Uterus (tissue), 4 donors: ENCODE measurements at places on chromosomes 1 and 21. TPM values are rescaled to one million over a fixed set of nuclear protein-coding genes. Genes with fewer than 3 reads are reported as not detected.

The NOS1AP gene
- under 0.01 TPM for total RNA-seq

The TPTE gene
- total RNA-seq: 0.21 TPM

The ATP13A2 gene
- 22.1 TPM for total RNA-seq

The PPIAL4G gene
- total RNA-seq: not detected

The HSD3B2 gene
- total RNA-seq: not detected

The FAM72D gene
- total RNA-seq: 0.52 TPM

The A3GALT2 gene
- not detected for total RNA-seq

The NUAK2 gene
- total RNA-seq: 1.5 TPM

The TINAGL1 gene
- total RNA-seq: 247 TPM

The PLPP3 gene
- total RNA-seq: 76.3 TPM

DNA sequence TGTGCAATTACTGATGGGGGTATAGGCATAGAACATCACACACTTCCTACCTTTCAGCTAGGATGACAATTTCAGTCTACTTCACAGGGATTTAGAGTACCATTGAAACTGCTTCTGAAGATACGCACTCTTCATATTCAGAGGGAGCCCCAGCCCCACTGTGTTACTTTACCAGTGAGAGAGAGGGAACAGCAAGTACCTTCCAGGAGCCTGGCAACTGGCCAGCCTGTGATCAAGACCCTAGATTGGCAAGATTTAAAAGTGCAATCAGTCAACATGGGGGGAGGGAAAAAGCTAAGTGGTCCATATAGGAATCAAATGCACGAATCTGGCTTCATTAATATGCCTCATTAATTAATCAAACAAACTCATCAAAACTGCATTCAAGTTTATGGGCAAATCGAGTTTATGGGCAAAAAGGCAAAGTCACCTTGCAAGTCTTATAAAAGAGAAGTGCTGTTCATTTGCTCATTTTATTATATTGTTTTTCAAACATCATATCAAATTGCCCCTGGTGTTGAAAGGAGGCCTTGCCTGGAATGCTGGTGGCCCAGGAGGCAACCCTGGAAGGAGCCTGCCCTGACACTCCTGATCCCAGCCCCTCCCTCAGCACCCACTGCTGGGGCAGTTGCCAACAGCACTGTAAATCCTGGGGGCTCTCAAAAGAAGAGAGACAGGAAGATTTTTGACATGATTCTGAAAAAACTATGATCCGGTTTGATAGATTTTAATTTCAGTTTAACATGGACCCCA lies 184.9 kb upstream of the DPT start:
- no peak for DNase-seq

GRCh38 chr21:16624479-16625118 lies 888.2 kb upstream of the CXADR start:
- no peak for DNase-seq

DNA sequence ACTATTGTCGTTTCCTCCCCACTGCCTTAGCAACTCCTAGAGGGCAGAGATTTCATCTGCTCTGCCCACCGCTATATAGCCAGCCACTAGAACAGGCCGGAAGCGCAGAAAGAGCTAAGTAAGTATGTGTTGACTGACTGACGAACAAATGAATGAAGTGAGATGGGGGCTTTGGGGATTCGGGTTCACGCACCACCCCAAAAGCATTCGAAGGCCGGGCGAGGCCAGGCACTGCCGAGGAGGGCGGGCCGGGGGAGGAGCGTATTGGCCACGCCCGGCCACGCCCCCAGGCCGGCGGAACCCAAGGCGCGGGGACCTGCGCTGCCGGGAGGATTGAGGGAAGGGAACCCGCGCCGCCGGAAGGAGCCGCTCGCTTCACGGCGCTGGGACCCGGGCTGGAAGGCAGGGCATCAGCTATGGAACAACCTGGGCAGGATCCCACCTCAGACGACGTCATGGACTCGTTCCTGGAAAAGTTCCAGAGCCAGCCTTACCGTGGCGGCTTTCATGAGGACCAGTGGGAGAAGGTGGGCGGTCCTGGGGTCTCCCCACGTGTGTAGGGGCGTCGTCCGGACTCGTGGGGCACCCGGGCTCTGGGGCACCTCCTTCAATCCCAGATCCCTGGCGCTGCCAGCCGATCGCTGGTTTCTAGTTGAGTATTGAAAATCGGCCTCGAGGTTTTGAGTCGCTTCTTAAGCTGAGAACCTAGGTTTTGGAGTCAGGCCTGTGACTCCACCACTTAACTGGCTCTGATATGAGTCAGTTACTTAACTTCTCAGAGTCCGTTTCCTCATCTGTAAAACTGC lies at the start of gene TTC4:
Gene TTC4 (plus strand): TSS at position 369 of the 806 bp plus-strand sequence. CDS start 48 bp downstream, at position 417.
- peak; percentile 80 for DNase-seq

DNA sequence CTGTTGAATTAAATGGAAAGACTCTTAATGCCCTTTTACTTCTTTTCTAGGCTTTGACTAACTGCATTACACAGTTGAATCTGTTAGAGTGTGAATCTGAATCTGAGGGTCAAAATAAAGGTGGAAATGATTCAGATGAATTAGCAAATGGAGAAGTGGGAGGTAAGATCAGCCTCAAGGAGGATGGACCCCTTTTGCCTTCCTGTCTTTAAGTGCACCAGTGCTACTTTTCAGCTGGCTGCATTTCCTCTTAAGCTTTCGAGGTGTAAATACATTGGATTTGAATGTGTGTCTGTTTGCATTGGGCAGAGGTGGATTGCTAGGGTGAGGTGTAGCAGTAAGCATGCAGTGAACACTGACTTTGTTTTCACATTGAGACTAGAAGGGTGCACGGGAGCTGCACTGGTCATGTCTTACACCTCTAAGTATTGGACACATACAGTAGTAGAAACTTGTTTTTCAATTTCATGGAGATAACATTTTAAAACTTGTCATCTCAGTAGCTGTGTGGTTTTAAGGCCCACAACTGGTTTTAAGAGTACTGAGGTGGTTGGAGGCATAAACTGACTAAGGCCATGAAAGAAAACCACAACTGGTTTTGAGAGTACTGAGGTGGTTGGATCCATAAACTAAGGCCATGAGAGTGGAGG lies 35.4 kb downstream of the MIA3 start:
- DNase-seq: no peak

DNA sequence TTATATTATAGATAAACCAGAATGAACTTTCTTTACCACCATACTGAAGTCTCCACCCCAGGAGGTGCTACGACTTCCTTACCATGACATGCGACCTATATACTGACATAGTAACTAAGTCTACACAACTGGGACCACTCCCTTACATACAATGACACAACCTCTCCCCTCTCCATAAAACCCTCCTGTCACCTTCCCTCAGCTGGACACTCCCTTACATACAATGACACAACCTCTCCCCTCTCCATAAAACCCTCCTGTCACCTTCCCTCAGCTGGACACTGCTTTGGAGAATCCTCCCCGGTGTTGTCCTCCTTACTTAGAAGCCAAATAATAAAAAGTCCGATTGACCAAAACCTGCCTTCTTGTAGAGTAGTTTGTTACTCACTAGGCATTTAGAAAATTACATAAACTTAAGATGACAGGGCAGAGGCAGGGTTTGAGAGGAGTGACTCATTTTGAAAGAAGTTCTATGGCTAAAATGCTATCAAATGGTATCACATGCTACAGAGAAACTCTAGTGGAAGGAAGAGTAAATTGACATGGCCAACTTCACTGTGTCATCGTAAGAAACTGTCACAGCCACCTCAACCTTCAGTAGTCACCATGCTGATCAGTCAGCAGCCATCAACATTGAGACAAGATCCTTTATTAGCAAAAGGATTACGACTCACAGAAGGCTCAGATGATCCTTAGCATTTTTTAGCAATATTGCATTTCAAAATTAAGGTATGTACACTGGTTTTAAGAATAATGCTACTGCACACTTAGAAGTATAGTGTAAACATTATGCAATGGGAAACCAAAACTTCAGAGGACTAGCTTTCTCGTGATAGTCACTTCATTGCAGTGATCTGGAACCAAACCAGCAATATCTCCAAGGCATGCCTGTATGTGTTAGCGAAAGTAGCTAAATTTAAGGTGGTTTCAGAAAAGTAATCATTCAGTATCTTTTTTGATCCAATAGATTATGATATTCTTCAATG lies 56.4 kb downstream of the AHCTF1 start:
- DNase-seq: no peak

- DNase-seq: no peak
Measured at GRCh38 chr1:9561429-9561828, 22.2 kb downstream of the SLC25A33 start.

DNA sequence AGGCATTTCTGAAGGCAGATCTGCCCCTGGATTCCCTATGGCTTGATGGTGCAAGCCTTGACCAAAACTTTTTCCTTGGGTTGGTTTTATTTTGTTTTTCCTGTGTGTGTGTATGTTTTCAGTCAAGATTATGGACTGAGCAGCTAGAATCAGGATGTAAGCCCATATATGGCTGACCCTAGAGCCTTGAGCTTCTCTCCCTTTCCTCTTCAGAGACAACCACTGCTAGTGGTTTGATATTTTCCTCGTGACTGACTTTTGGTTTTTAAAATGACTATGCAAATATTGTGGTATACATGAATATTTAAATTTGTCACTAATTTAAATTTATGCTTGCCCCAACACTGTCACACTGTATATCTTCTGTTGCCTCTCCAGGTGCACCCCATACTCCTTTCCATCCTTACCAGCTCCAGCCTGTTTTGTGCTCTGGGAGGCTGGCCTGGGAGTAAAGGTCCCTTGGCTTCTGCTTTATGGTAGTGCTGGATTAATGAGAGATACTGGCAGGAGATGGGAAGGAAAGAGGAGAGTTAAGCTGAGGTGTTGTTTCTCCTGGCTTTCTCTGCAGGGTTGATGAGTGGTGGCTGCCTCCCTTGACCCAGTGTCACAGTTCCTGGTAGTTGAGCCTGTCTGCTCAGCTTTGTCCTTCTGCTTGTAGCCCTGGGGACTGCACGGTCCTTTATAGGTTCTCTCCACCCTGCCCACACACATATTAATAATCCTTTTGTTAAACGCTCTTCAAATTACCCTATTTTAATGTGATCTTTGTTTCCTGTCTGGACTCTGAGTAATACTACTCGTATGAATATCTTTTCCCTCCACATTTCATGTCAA lies 44.4 kb downstream of the RWDD3 start:
- DNase-seq: no peak

DNA sequence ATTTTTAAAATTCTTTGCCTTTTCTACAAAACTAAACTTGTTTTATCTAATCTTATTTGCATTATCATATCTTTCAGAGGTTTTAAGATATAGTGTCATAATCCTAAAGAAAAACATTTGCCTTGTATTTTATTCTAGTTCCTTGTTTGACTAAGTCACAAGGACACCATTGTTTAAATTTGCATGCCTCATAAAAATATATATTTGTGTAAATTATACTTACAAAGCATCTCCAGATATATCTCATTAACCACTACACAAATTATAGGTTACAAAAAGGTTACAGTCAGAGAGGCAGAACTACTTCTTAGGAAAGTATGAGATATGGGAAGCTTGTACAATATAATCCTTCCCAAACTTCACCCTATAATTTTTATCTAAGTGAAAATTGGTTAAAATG lies 4.2 kb upstream of the RGS13 start:
- no peak for DNase-seq

- no peak for DNase-seq
Measured at GRCh38 chr1:211723273-211723672, 47.9 kb upstream of the NEK2 start.

DNA sequence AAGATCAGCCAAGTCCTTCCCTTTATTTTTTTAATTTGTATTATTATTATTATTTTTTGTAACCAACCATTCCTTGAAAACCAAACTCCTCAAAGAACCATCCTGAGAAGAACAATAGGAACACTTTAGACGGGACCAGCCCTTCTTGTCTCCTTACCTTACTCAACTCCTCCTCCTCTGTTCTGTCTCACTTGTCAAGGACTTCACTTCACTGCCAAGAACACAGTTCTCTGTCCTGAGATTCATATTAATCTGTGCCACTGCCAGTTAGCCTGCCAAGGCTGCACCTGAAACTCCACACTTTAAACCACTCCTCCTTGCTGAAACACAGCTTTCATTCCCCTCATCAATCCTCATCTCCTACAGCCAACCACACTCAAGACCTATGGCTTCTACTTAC lies 73.8 kb upstream of the ATP1A1 start:
- DNase-seq: no peak

- DNase-seq: peak; percentile 45
Measured at GRCh38 chr1:37808369-37809319, 636 bp upstream of the YRDC start.

- DNase-seq: no peak
Measured at GRCh38 chr1:181251001-181251712, 162.7 kb downstream of the IER5 start.
